Stimulated activated CD4-positive, alpha-beta T cell treated with anti-CD3 and anti-CD28 coated beads, TNF-alpha, amount 100 ng/mL, for 48 hours (primary cell): ENCODE measurements at places on chromosomes 11 and 22.

DNA sequence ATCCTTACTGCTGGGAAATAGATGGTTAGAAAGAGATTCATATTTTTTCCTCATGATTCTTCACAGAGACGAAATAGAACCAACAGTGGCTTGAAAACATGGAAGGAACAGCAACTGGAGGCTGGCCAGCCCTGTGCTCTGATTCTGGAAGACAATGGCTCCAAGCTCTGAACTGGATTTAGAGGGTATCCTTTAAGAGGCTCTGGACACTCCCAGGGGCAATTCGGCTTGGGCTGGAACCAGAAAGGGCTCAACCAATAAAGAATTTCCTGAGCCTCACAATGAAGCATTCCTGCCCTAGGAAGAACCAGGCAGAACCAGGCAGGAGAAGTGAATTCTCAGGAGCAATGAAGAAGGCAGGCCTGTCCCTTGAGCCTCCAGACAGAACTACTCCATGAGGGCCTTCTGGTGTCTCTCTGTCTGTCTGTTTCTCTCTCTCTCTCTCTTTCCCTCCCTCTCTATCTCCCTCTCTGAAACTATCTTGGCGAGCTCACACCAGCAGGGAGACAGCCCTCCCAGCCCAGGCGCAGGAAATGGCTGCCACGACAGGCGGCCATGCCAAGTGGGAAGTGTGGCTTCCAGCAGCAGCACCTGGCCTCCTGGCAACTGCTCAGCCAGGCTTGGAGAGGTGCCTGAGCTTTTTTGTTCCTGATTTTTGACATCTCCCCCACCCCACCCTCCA, 93.3 kb downstream of the RCN1 start:
- no peak for DNase-seq

DNA sequence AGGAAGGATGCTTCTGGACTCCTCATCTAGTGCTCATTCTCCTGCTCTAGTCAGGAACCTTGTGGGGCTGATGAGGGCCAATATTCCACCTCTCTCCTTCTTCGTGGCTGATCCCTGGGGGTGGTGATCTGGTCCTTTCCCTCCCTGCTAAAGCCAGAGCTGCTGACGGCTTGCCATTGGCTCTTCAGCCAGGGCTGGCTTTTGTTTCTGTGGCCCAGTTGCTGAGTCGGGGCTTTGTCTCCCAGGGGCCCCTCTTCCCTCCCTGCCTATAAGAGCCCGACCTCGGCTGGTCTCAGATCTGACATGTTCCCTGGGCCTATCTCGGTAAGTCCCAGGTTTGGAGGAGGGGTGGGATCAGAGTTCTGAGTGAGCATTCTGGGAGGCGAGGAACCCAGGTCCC, at the start of gene CRYBA4:
Gene CRYBA4 (plus strand): TSS at position 301 of the 400 bp plus-strand sequence. CDS start 634 bp downstream, outside the sequence.
- DNase-seq = no peak

DNA sequence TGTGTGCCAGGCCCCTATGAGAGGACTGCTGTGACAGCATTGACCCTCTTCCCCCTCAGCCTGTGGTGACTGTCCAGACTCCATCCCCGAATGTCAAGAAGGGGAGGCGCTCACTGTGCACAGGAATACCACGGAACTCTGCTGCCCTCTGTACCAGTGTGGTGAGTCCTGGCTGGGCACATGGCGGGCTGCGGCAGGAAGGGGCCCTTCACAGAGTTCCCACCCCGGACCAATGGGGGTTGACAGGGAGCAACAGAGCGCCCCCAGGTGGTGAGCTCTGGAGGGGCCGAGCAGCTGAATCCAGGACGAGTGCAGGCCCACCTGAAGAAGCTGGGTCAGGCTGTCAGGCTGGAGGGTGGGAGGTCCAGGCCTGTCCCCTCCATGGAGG, 83.8 kb upstream of the MYOD1 start:
- no peak for DNase-seq

- no peak for DNase-seq
Measured at GRCh38 chr11:15288863-15289262, 174.1 kb downstream of the INSC start.

GRCh38 chr11:81578571-81578970, 1155.1 kb downstream of the FAM181B start:
- DNase-seq = no peak

- no peak for DNase-seq
Measured at GRCh38 chr11:120971825-120972224, 52.1 kb upstream of the TBCEL start.

- no peak for DNase-seq
Measured at GRCh38 chr22:45805413-45805812, 133.8 kb downstream of the ATXN10 start.
